ENCODE measurements at places on chromosomes 3 and 15.

DNA sequence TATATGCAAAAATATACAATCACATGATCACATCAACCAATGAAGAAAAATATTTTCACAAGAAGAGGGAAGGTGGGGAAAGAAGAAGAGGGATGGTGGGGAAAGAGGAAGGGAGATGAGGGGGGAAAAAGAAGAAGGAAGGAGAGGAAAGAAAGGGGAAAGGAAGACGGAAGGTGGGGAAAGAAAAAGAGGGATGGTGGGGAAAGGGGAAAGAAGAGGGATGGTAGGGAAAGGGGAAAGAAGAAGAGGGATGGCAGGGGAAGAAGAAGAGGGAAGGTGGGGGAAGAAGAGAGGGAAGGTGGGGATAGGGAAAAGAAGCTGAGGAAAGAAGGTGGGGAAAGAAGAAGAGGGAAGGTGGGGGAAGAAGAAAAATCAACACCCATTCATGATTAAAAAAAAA is 3.2 kb upstream of the GOLGB1 start:
- no peak for DNase-seq

DNA sequence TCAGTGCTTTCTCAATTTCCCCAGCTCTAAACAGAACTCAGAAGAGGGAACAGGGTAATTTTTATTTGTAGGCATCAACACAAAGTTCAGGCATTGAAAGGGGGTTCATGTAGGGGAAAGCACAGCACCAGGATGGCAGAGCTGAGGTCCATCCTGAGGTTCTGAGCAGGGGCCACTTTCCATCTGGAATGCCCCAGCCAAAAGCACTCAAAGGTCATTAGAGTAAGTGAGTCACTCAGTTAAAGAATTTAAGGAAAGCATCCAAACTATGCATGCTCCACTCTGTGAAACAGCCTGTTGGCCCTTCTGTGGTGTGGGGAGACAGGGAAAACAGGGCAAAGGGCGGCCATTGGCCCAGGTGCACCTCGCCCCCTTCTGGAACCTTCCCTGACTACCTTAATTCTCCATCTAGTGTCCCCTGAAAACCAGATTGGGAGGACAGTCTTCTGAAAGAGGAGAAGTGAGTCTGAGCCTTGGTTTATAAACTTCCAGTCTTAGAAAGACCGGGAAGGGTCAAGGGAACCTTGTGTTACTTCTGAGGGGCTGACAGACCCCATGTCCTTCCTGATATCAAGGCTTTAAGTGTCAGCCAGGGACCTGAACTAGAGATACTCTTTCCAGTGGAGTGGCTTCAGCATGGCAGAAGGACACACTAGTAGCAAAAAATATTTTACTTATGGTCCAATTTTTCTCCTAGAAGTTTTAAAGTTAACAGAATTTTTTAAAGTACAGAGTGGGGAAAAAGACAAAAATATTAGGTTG is 133.3 kb downstream of the MYLK start:
- no peak for DNase-seq

- DNase-seq: no peak
Measured at GRCh38 chr3:99505200-99505599, 133.2 kb upstream of the COL8A1 start.

- DNase-seq: no peak
Measured at GRCh38 chr3:16277471-16277870, 12.5 kb downstream of the OXNAD1 start.

GRCh38 chr3:76965122-76965725 is 74.7 kb upstream of the ROBO2 start:
- no peak for DNase-seq

DNA sequence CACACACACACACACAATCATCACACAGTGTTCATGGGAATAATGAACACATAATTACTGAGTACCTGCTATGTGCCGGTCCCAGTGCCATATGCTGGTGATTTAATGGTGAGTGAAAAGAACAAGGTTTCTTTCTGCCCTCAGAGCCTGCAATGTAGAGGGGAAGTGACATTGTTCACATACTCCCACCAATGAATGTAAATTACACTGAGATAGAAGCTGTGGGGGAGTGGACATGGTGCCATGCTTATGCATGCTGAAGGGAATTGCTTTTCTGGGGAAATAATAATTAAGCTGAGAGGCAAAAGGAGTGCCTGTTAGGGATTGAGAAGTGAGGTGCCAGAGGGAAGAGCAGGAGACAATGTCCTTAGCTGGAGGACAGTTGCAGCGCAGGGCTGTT is 175.1 kb downstream of the MFSD1 start:
- no peak for DNase-seq

DNA sequence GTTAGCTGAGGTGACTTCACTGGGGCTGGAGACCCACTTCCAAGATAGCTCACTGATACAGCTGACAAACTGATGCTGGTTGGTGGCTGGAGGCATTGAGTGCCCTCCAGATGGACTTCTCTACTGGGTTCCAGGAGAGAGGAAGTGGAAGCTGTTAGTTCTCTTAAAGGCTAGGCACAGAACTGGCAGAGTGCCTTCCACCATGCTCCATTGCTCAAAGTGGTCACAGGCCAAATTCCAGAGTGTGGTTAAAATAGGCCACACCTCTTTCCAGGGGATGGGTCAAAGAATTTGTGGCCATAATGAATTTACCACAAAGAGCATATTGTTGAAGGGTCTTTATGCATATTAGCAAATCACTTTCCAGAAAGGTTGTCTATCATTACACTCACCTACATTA is 74.2 kb downstream of the NMD3 start:
- DNase-seq: no peak
